ENCODE measurements at places on chromosomes 1 and 21. TPM values are rescaled to one million over a fixed set of nuclear protein-coding genes. Genes with fewer than 3 reads are reported as not detected.

SH2D1B gene
- 0.12 TPM for total RNA-seq

TP73 gene
- total RNA-seq = not detected

RNU1-2 gene
- total RNA-seq = not detected

GBP4 gene
- total RNA-seq = 0.60 TPM

TEX38 gene
- not detected for total RNA-seq

MUL1 gene
- total RNA-seq = 22.1 TPM

OTUD7B gene
- 7.2 TPM for total RNA-seq

SLAMF9 gene
- 0.60 TPM for total RNA-seq

S1PR1 gene
- 0.84 TPM for total RNA-seq

GUCA2B gene
- total RNA-seq = not detected

GSTM5 gene
- 0.48 TPM for total RNA-seq

CYP4Z1 gene
- total RNA-seq = not detected

LRRN2 gene
- not detected for total RNA-seq

FAM229A gene
- total RNA-seq = 0.84 TPM

PPIH gene
- total RNA-seq = 122 TPM

LPAR3 gene
- total RNA-seq = 1.3 TPM

FCAMR gene
- not detected for total RNA-seq

COL11A1 gene
- total RNA-seq = 19.0 TPM

NR5A2 gene
- total RNA-seq = 0.29 TPM

TRIM46 gene
- total RNA-seq = 2.3 TPM

ANKRD35 gene
- 0.12 TPM for total RNA-seq

ZNF496 gene
- total RNA-seq = 12.9 TPM

SMYD3 gene
- 29.5 TPM for total RNA-seq

SPRR3 gene
- total RNA-seq = not detected

OR2T35 gene
- total RNA-seq = not detected

OR13G1 gene
- total RNA-seq = not detected

NBPF20 gene
- 1.3 TPM for total RNA-seq

RNF186 gene
- not detected for total RNA-seq

B3GALT5 gene
- 0.39 TPM for total RNA-seq

RBM11 gene
- not detected for total RNA-seq

Measured in RPMI7951 (cell line).